ENCODE measurements at places on chromosomes 1 and 21.

DNA sequence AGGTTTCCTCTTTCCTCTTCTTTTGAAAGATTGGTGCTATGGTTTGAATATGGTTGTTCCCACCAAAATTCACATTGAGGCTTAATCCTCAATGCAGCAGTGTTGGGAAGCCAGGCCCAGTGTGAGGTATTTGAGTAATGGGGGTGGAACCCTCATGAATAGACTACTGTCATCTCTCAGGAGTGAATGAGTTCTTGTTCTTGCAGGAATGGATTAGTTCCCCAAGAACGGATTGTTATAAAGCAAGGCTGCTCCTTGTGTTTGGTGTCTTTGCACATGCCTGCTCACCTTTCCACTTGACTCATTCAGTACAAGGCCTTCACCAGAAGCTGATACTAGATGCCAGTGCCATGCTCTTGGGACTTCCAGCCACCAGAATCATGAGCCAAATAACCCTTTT lies 223.2 kb downstream of the BACH1 start:
- DNase-seq = no peak

- peak; percentile 95 for DNase-seq
Observed at GRCh38 chr1:9413071-9413876, 120.6 kb downstream of the SPSB1 start.

- DNase-seq = no peak
Observed at GRCh38 chr1:30410153-30410851, 313.1 kb downstream of the MATN1 start.

- DNase-seq = no peak
Observed at GRCh38 chr1:226553924-226554282, 5.3 kb downstream of the STUM start.

GRCh38 chr1:9174243-9174642 lies 45.3 kb upstream of the GPR157 start:
- DNase-seq = no peak

DNA sequence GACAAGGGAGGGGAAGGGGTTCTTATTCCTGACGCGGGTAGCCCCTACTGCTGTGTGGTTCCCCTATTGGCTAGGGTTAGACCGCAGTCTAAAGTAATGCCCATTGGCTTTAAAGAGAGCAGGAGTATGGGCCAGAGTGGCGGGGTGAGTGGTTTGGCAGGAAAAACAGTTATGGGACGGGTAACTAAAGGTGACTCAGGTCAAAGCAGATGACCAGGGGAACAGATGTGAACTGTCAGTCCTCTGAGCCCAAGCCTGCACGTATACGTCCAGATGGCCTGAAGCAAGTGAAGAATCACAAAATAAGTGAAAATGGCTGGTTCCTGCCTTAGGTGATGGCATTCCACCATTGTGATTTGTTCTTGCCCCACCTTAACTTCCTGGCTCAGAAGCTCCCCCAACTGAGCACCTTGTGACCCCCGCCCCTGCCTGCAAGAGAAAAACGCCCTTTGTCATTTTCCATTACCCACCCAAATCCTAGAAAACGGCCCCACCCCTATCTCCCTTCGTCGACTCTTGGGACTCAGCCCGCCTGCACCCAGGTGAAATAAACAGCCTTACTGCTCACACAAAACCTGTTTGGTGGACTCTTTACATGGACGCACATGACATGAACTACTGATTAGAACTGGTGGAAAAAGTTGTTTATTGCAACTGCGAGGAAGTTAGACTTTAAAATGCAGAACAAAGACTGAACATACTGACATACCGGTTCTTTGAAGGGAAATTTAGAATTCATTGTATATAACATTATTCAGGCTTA lies 758 bp upstream of the ATAD3B start:
- DNase-seq = no peak

DNA sequence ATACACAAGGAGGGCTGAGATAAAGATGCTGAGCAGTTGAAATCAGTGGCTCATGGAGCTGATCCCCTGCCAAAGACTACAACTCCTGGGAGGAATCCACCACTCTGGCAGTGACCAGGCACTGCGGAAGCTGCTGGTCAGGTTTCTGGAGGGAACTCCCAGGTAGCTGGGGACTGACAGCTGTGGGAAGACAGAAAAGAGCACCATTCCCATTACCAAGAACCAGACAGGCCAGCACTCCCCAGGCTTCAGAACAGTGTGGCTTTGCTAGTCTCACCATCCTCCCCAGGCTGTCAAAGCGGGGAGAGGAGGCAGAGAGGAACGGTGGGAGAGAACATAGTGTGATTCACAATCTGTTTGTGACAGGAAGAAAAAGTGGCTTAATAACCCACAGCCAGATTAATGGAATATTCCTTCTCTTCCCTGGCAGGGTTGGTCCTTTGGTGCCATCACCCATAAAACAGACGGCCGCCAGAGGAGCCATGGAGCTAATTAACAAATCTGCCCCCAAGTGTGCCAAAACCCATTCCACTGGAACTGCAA lies 92.1 kb downstream of the MAB21L3 start:
- no peak for DNase-seq

DNA sequence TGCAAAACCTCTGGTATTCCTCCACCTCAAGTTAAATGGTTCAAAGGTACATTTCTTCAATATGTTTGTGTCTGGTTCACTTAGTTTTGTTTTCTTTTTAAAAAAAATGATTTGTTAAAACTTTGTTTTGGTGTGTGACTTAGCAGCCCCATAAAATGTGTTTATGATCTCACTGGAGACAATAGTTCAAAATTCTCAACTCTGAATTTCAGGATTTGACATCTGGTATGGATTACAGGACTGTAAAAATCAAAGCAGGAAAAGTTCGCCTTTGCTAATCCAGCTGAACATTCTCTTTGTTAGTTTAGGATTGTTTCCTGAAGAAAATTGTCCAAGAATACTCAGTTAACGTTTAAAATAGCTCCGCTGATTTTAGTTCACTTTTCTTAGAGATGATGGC lies 231.7 kb downstream of the HMCN1 start:
- DNase-seq = no peak

- DNase-seq = no peak
Observed at GRCh38 chr1:38746941-38747600, 112.5 kb downstream of the RRAGC start.

DNA sequence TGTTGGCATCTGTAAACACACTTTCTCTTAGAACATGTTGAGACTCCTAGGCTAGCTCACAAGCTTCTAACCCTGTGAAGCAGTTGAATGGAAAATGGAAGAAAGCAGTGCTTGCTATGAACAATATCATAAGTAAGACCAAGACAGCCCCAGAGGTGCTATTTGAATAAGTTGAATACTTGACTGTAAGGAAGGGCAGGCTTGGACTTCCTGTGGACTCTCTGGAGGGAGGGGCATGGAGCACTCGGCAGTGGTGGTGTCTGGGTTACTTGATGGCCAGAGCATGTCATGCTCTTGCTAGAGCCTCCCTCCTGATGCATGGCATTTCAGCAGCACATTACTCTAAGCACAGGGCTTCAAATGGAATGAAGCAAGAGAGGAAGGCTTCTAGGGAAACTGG lies 60.0 kb downstream of the MRPS6 start:
- no peak for DNase-seq

GRCh38 chr1:98331243-98331642 lies 330.3 kb upstream of the SNX7 start:
- DNase-seq = peak; percentile 76

- DNase-seq = no peak
Observed at GRCh38 chr1:21590126-21590880, 78.9 kb downstream of the RAP1GAP start.

DNA sequence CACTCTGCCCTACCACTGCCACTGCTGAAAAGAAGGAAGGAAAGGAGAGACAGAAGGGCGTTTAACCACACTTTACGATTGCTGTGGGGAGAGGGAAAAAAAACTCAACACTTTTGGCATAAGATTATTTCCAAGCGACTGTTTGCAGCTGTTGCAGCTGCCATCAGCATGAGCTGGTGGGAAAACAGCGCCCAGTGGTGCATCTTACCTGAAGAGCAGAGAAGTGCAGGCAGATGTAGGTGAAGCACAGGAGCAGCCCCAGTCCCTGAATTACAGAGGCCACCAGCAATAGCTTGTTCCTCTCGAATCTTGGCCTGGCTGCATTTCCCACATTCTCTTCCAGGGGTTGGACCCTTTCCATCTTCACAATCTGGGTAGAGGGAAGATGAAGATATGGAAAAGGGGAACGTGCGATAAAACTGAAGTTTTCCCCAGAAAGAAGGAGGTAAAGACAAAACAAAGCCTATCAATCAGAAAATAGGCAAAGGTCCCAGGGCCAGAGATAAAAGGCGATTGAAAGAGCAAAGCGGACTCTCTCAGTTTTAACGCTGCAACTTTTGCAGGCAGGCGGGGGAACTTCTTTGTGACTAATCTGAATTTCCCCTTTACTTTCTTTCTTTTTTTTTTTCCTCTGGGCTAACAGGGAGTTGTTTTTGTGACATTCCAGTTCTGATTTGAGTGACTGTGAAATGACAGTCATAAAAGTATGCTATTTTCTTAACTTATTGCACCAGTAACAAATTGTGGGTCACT lies at the start of gene TNFSF4:
Gene TNFSF4, minus strand, starts transcription at position 516 of the 753 bp plus-strand sequence. Its CDS starts 155 bp downstream, at position 361.
- no peak for DNase-seq

GRCh38 chr1:157235307-157235706 lies 97.1 kb upstream of the ETV3 start:
- no peak for DNase-seq

GRCh38 chr21:42655796-42656770 lies 2.7 kb downstream of the PDE9A start:
- DNase-seq = no peak

DNA sequence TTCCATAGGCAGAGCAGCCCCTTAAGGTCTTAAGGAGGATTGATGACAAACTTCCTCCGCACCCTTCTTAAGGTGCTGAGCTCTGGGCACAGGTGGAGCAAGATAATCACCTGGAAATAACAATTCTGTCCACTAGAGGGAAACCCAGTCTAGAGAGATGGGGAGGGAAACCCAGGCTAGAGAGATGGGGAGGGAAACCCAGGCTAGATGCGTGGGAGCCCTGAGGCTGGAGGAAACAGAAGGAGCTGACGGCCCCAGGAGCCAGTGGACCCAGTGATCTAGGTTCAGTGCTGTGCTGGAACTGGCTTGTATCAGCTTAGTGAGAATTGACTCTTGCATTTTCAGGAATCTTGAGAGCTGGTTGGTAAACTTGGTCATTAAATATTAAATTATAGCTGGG lies 17.8 kb upstream of the MYCL start:
- peak; percentile 28 for DNase-seq

- no peak for DNase-seq
Observed at GRCh38 chr21:40902299-40902698, 55.3 kb upstream of the DSCAM start.

DNA sequence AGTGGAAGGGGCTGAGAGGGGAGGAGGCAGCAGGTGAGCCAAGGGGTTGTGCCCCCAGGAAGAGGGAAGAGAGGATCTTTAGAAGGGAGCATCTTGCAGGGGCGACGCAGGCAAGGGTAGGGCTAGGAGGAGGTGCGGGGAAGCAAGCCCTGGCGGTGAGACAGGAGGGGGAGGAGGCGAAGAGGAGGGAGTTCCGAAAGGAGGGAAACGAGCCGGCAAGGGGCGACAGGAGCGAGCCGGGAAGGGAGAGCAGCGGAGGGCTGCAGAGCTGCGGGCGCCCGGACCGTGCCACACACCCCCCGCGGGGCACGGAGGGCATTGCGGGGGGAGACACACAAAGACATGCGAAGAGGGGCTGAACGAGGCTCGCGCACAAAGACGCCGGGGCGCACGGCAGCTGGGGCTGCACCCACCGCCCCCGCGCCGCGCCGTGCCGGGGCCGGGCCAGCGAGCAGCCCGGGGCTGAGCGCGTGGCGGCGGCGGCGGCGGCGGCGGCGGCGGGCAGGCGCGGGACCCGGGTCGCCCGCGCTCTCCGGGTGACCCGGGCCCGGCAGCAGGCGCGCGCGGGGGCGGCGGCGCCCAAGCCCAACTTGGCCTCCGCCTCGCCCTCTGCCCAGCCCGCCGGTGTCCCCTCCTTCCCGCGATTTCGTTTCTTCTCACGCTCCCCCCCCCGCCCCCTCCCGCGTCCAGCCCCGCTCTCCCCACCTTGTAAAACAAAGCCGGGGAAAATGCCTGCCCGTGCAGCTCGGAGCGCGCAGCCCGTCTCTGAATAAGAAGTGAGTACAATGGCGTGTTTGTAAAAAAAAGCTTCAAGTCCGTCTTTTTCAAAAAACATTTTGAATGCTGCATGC lies at the start of gene KCNK2:
Gene KCNK2, plus strand, starts transcription at position 206 of the 851 bp plus-strand sequence. CDS start 649 bp downstream, outside the sequence.
- DNase-seq = no peak

- DNase-seq = peak; percentile 87
Observed at GRCh38 chr1:201774224-201774982, 54.6 kb upstream of the IPO9 start.

DNA sequence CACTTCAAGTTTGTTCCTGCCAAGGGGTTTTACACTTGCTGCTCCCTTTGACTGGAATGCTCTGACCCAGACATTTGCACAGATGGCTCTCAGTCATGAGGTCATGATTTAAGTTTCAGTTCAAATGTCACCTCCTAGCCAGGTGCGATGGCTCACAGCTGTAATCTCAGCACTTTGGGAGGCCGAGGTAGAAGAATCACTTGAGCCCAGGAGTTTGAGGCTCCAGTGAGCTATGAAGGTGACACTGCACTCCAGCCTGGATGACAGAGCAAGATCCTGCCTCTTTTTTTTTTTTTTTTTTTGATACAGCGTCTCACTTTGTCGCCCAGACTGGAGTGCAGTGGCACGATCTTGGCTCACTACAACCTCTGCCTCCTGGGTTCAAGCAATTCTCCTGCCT lies 4.5 kb upstream of the ZMYM4 start:
- no peak for DNase-seq

DNA sequence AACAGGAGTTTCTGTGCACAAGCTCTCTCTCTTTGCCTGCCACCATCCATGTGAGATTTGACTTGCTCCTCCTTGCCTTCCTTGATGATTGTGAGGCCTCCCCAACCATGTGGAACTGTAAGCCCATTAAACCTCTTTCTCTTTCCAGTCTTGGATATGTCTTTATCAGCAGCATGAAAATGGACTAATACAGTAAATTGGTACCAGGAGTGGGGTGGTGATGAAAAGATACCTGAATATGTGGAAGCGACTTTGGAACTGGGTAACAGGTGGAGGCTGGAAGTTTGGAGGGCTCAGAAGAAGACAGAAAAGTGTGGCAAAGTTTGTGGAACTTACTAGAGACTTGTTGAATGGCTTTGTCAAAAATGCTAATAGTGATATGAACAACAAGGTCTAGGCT lies 69.1 kb upstream of the VANGL1 start:
- DNase-seq = no peak

- DNase-seq = no peak
Observed at GRCh38 chr1:29156543-29157268, 25.0 kb downstream of the SRSF4 start.

- no peak for DNase-seq
Observed at GRCh38 chr1:47696737-47697441, 259.0 kb downstream of the FOXD2 start.

GRCh38 chr1:161735837-161736236 lies 13.7 kb upstream of the DUSP12 start:
- no peak for DNase-seq
